ENCODE measurements at places on chromosomes 2 and 18.

- DNase-seq: no peak
Measured at GRCh38 chr2:10915731-10916276, 4.1 kb downstream of the KCNF1 start.

GRCh38 chr18:54382733-54383252 is 25.1 kb downstream of the C18orf54 start:
- no peak for DNase-seq

- no peak for DNase-seq
Measured at GRCh38 chr18:42477267-42477666, 522.2 kb downstream of the PIK3C3 start.

- DNase-seq: peak; percentile 94
Measured at GRCh38 chr18:49613141-49613640, 51.3 kb downstream of the LIPG start.

DNA sequence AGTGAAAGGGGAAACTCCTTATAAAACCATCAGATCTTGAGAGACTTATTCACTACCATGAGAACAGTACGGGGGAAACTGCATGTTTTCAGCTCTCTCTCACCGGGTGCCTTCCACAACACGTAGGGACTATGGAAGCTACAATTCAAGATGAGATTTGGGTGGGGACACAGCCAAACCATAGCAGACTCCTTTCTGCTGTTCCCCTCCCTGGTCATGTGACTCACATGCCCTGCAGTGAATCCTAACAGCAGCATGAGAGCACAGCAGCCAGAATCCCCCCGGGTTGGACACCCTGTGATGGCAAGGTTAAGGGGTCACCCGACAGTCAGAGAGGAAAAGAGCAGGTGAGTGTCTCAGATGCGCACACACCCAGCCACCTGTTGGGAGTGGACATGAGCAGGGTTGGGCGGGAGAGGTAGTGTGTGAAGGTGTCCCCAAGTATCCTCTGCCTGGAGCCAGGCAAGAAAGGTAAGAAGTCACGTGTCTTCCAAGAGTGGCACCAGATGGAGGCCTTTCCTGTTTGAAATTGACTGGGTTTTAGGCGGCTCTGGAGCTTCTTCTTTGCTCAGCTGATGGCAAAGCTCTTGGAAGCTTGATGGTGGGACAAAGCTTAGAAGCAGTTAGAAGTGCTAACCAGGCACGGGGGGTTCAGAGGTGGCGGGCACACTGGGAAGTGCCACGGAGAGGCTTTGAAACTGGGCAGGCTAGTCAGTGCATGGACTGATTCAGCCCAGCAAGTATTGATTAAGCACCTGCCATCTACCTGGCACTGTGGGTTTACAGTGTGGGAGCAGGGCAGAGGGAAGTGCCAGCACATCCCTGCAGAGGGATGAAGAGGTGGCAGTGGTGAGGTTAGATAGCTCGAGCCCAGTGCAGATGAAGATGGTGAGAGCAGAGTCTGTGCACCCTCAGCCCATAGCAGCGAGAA is 68.7 kb downstream of the RHOB start:
- no peak for DNase-seq

- DNase-seq: no peak
Measured at GRCh38 chr2:176321916-176322315, 52.7 kb downstream of the MTX2 start.

DNA sequence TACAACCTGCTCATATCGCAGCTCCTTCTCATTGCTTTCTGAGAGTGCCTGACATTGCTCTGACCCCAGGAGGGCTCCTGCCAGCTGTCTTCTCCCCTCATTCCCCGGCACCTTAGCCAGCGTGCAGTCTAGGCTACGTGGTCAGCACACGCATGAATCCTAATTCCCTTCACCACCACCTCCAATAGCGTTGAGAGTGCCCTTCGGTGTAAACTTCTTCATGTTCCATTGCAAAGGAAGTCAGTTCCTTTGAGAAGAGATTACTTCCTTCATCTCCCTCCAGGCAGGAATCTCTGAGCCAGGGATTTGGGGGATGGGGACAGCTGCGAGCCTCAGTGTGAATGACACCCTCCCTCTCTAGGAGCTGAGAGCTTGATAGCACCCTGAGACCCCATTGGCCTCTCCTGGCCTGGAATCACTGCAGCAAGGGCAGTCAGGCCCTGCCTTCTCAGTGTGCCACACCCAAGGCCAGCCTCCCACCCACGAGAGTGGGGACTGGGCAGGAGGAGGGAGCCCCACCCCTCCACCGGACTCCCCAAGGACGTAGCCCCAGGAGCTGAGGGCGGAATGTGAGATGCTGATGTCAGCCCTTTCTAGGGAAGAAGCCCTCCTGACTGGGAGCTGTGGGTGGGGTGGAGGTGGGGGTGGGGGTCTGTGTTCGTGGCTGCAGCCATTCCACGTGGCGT is 53.4 kb downstream of the SLC66A2 start:
- DNase-seq: no peak

DNA sequence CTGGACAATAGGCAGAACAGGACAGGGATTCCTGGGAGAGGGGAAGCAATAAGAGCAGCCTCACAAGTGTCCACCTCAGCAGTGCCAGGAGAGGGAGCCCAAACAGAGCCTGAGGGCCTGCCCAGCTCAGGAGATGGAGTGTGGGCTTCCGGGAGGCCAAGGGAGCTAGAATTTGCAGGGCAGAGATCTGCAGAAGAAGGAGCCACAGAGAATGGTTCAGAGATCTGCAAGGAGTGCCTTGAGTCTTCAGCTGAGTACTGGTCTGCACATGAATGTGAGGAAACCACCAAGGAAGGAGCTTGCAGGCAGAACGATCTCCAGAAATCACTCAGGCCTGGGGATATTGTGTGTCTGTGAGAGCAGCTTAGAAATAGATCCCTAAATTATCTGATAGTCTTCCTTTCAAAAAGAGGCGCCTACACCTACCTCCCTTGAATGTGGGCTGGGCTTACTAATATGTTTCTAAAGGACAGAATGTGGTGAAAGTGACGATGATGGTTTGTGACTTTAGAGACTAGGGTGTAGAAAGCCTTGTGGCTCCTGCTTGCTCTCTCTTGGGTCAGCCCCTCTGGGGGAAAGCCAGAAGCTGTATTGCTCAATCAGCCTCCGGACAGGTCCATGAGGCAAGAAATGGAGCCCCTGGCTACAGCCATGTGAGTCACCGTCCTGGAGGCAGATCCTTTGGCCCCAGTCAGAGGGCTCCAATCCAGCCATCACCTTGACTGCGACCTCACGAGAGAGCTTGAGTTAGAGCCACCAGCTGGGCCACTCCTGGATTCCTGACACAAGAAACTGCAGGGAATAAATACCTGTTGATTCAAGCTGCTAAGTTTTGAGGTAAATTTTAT is 7.6 kb upstream of the LPIN1 start:
- peak; percentile 32 for DNase-seq

DNA sequence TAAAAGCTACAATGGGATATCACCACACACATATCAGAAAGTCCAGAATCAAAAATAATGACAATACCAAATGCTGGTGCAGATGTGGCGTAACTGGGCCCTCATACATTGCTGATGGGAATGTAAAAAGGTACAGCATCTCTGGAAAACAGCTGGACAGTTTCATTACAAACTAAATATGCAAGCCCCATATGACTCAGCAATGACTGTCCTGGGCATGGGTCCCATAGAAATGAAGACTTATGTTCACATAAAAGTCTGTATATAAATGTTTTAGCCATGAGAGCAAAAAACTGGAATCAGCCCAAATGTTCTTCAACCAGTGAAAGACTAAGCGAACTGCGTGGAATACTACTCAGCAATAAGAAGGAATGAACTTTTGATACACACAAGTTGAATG is 56.7 kb downstream of the ALPK2 start:
- DNase-seq: no peak

- DNase-seq: no peak
Measured at GRCh38 chr2:33131111-33131510, 184.4 kb downstream of the LTBP1 start.

DNA sequence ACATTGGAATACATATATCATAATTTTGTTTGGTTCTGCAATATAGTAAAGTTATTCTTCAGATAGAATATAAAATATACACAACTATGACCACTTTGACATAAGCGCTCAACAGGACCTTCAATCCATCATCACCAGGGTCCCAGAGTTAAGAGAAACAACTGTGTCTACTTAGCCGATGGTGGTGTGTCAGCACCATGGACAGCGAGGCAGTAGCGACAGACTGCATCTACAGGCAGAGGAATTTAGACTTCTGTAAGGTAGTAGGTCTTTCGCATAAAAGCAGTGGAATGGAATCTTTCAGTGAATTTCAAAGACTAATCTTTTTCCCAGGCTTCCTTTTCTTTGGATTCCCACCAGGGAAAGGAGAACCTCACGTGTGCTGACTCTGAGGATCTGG is 20.5 kb upstream of the LRPPRC start:
- DNase-seq: peak; percentile 82

GRCh38 chr2:168490015-168490874 is 34.2 kb downstream of the CERS6 start:
- DNase-seq: peak; percentile 45

GRCh38 chr2:237720444-237720843 is 78.1 kb upstream of the RBM44 start:
- no peak for DNase-seq

DNA sequence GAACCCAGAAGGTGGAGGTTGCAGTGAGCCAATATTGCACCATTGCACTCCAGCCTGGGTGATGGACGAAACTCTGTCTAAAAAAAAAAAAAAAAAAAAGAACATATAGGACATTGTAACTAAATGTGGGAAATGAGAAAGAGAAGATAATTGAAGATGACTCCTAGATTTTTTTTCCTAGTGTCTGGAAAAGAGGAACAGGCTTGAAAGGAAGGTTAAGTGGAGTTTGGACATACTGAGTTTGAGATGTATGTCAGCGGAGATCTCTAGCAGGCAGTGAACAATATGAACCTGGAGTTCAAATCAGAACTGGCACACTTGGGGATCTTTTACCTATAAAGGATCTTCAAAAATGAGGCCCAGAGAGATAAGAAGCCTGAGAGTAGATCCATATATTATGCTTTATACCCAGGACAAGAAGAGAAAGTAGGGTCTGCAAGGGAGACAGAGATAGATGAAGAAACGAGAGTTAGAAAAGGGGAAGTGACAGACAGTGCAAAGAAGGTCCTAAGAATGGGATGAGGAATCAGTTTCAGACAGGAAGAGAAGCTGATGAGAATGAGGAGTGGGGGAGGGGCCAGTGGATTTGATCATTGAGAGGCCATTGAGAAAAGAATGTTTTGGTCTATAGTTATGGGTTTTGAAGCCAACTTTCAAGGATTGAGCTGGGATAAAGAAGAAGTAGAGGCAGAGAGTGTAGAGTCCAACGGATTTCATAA is 46.9 kb upstream of the CD28 start:
- DNase-seq: no peak

- DNase-seq: no peak
Measured at GRCh38 chr2:230318190-230319121, 8.5 kb upstream of the SP140L start.

- no peak for DNase-seq
Measured at GRCh38 chr2:138177693-138178092, 213.4 kb downstream of the HNMT start.

- no peak for DNase-seq
Measured at GRCh38 chr2:238176613-238177012, 17.8 kb downstream of the ERFE start.

DNA sequence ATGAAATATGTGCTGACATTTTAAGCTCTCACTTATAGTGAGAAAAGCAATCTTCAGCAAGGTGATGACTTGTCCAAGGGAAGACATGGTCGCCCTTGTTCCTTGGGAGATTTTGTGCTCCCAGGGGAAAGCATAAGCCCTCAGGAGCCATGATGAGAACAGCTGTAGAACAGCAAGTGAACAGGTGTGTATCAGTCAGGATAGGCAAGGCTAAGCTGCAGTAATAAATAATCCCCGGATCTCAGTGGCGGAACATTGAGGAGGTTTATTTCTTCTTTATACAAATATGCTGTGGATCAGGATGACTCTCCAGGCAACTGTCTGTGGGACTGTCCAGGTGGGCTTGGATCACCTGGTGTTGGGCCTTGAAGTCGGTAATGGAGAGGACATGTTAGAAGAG is 103.1 kb downstream of the MSH2 start:
- DNase-seq: no peak

DNA sequence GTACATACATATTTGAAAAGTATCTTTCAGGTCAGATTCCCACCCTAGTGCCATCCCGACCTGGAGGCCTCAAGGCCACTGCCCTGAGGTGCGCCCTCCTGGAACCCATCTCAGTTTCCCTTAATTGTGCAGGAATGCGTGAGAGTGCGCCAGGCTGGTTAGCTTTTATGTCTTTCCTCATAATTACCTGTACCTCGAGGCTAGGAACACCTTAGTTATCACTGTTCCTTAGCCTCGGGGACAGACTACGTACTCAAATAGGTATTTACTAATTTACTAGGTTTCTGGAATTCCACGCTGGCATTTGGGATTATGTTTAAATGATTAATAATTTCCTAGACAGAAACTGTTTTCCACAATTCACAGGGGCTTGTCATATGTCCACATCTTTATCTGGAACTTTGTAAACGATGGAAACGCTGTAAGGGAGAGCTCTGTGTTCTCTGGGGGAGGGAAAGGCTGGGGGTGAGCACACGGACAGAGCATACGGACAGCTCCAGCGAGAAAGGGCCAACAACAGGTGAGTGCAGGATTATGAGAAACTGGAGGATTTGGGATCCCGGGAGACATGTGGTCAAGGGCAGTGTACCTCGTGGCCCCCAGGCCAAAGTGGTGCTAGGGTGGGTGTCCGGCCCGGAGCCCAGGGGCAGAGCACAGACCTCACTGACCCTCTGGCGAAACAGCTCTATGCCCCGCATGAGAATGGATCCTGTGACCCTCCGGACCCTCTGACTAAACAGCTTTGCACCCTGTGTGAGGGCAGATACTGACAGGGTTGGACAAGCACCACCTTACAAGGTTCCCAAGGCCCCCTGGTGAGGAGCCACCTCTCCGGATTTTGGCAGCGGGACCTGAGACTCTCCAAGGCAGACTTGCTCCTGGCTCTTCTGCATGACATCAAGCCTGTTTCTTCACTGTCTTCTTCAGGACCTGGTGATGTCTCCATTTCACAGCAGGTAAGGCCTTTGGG is 102.0 kb upstream of the PXDN start:
- DNase-seq: no peak

DNA sequence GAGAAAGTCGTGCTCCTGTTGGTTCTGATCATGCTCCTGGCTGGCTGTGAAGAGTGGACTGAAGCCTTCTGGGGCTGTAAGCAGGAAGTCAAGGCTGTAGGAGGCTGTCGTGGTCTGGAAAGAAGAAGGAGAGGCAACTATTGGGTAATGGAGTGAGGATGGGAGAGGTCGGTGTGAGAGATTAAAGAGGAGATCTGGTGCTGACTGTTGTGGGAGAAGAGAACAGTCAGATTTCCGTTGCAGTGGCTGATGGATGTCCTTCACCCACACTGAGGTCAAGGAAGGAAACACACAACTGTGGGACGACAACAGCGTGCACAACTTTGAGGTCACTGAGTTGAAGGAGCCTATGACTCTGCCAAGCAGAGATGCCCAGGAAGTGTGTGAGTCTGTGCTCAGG is 2.8 kb upstream of the PSMD1 start:
- no peak for DNase-seq
